ENCODE measurements at places on chromosomes 16 and 17. TPM values are rescaled to one million over a fixed set of nuclear protein-coding genes. Genes with fewer than 3 reads are reported as not detected.

DNA sequence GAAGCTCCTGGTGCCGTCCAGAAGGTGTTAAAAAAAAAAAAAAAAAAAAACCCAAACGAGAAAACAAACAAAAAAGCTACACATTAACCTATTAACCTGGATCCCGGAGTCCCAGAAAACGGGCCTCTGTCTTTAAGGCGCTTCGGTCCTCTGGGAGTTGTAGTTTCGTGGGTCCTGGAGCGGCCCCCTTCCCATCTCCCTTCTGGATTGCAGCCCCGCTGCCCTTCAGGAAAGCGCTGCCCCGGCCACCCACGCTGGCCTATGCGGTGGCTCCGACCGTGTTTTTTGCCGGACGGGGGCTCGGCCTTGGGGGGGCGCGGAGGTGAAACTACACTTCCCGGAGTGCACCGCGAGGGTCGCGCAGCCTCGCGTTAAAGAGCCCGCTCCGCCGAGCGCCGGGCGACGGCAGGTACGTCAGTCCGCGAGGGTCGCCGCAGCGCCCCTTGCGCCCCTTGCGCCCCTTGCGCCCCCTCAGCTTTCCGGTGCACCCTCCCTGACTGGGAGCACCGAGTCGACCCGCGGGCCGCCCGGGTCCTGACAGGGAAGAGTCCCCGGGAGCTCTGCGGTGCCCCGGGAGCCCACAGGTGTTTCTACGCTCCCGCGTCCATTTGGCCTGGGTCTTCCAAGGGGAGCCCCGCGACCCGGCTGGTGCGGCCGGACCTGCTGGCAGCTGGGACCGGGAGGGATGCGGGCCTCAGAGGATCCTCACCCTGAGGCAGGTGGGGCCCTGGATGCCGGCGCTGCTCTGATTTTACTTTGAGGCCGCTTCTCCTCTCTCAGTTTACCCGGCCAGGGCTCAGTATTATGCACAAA, at the start of gene FCSK:
Gene FCSK, plus strand, starts transcription at position 374 of the 813 bp plus-strand sequence. CDS start 8,596 bp downstream, outside the sequence.
- H3K4me3 ChIP-seq, result peak within 1 kb of the TSS; percentile 85
- no peaks in the 10 kb centered on the region for H3K27me3 ChIP-seq
- no peaks in the 10 kb centered on the region for H3K36me3 ChIP-seq
- peak within 1 kb of the TSS; percentile 88 for H3K27ac ChIP-seq

GRCh38 chr17:33642002-33642401, 348.9 kb upstream of the ASIC2 start:
- no peaks in the 10 kb centered on the region for H3K36me3 ChIP-seq
- H3K27ac ChIP-seq, result no peak overlapping the region
- peaks cover 10% of the 10 kb centered on the region for H3K4me1 ChIP-seq
- H3K4me3 ChIP-seq, result no peak overlapping the region
- no peak for DNase-seq

The TP53TG3C gene
- total RNA-seq, result 0.55 TPM

DNA sequence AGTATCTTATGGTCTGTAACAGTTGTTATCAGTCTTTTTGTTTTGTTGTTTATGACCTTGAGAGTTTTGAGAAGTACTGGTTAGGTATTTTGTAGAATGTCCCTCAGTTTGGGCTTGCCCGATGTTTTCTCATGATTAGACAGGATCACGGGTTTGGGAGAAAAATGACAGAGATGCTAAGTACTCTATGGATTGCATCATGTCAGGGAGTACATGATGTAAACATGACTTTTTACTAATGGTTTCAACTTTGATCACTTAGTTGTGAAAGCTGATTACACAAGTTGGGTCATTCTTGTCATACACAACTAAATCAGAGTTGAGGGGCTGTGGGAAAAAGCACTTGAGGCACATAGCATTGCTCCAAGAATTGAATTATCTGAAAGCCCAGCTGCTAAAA, 94.7 kb upstream of the SIAH1 start:
- H3K36me3 ChIP-seq, result no peaks in the 10 kb centered on the region
- H3K4me3 ChIP-seq, result no peak overlapping the region
- peaks cover 4% of the 10 kb centered on the region for H3K4me1 ChIP-seq
- H3K27me3 ChIP-seq, result peaks cover 10% of the 10 kb centered on the region

DNA sequence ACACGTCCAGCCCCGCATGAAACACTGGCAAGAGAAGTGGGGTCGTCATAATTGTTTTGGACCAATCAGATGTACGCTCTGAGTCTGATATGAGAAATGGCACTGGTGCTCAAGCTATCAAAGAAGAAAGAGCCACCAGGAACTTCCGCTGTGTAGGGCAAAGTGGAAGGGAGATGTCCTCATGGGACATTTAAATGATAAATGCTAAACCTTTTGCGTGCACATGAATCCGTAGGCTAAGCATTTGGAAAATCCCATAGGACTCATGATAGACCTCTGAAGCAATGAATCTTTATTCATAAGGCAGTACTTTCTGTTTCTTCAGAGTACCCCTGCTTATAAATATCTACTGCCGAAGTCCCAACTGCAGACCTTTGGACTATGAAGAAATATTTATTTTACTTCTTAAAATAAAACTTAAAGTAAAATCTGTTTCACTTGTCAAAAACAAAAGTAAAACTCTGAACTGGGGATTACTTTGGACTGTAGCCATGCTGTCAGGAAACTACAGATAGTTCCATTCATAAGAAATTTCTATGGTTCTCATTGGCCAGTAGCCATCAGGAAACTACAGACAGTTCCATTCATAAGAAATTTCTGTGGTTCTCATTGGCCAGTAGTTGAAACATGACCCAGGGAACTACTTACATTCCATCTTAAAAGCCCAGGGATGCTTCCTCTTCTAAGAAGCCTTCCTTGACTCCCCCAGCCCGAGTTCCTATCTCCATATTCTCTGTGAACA, 335.1 kb downstream of the HS3ST4 start:
- no peak overlapping the region for H3K27ac ChIP-seq
- H3K4me1 ChIP-seq, result no peaks in the 10 kb centered on the region
- peaks cover 10% of the 10 kb centered on the region for H3K27me3 ChIP-seq
- no peak overlapping the region for H3K4me3 ChIP-seq

The ARL5C gene
- total RNA-seq, result not detected

DNA sequence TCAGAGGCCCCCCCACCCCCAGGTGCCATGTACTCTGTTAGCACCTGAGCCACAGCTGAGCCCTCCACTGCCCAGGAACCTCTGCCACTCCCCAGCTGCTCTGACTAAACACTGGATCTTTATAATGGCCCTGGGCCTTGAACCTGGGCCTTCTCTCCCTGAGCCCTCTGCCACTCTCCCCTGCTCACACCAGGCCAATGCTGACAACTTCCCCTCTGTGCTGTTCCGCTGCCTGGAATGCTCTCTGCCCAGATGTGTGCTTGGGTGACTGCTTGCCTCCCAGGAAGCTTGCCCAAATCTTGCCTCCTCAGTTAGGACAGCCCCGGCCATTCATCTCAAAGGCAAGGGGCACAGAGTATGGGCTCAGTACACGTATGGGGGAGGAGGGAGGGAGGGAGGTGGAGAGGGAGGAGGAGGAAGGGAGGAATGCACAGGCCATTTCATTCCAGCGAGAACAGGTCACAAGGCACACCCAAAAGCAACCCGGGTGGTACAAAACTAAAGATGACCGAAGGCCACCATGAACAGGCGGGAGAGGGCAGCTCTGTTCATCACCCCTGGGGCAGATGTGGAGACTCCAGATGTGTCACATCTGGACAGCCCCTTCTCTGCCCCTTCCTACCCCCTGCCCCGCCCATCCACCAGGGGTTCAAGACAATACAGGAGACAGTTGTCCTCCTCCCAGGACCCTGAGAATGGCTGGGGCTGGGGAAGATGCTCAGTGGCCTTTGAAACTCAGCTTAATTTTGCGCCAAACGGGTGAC, 15.3 kb upstream of the TNFRSF13B start:
- H3K36me3 ChIP-seq, result no peaks in the 10 kb centered on the region
- no peak overlapping the region for H3K27ac ChIP-seq
- no peaks in the 10 kb centered on the region for H3K27me3 ChIP-seq
- DNase-seq, result no peak
- no peak overlapping the region for H3K4me3 ChIP-seq
- peaks cover 37% of the 10 kb centered on the region for H3K4me1 ChIP-seq

- H3K4me3 ChIP-seq, result no peak overlapping the region
- no peak overlapping the region for H3K27ac ChIP-seq
- H3K4me1 ChIP-seq, result no peaks in the 10 kb centered on the region
- no peaks in the 10 kb centered on the region for H3K36me3 ChIP-seq
Measured at GRCh38 chr16:47990676-47991075, 165.1 kb downstream of the ABCC12 start.

GRCh38 chr17:59892251-59892923, 356 bp downstream of the TUBD1 start:
- peaks cover 32% of the 10 kb centered on the region for H3K36me3 ChIP-seq
- H3K27ac ChIP-seq, result peak overlapping the region; percentile 97
- peak overlapping the region; percentile 99 for H3K4me3 ChIP-seq
- peaks cover 43% of the 10 kb centered on the region for H3K4me1 ChIP-seq
- no peak for DNase-seq
- H3K27me3 ChIP-seq, result no peaks in the 10 kb centered on the region

DNA sequence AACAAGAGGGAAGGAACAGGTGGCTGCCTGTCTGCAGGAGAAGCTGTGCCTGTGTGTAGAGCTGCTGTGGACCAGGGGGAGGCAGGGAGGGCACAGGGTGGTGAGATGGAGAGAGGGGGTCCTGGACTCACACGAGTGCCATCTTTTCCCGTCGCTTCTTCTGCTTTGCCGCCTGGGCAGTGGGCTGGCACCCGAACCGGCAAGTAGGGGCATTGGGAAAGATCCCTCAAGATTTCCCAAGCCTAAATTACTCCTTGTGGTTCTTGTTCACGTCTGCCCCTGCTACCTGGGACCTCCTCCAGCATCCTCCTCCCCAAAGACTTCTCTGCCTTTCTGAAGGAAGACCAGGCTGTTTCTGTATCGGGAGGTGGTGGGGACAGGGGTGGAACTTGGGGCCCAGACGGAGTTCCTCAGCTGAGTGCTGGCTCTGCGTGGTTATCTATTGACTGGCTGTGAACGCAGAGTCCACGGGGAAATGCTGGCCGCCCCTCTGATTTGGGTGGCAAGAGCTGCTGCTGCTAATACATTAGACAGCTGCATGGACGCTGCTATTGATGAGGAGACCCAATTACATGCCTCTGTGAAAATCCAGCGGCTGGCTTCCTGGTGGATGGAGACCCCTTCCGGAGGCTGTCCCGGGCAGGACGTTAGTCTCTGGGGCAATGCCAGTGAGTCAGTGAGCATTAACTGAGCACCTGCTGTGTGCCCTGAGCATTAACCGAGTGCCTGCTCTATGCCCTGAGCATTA, 114.5 kb downstream of the OR1D5 start:
- H3K4me1 ChIP-seq, result peaks cover 15% of the 10 kb centered on the region
- H3K27ac ChIP-seq, result no peak overlapping the region
- no peak for DNase-seq
- peaks cover 3% of the 10 kb centered on the region for H3K36me3 ChIP-seq
- no peak overlapping the region for H3K4me3 ChIP-seq
